ENCODE measurements at places on chromosomes 7 and 10. TPM values are rescaled to one million over a fixed set of nuclear protein-coding genes. Genes with fewer than 3 reads are reported as not detected.

DNA sequence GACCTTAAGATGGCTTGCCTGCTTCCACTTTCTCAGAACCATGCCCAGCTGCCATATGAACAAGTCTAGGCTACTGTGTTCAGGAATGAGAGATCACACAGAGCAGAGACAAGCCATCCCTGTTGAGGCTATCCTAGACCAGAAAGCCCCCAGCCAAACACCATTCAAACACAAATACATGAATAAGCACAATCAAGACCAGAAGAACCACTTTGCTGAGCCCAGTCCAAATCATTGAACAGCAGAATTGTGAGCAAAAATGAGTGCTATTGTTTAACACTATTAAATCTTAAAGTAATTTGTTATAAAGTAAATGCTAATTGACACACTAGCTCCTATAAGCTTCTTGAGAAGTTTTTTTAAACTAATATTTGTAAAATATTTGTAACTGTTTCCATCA lies 79.0 kb upstream of the LYZL1 start:
- H3K36me3 ChIP-seq: no peaks in the 10 kb centered on the region
- DNase-seq: no peak
- no peaks in the 10 kb centered on the region for H3K27me3 ChIP-seq

GRCh38 chr10:90751107-90751997 lies 106.5 kb downstream of the HTR7 start:
- DNase-seq: peak; percentile 2
- no peaks in the 10 kb centered on the region for H3K36me3 ChIP-seq
- H3K4me1 ChIP-seq: no peaks in the 10 kb centered on the region
- no peaks in the 10 kb centered on the region for H3K27me3 ChIP-seq
- no peak overlapping the region for H3K27ac ChIP-seq
- H3K4me3 ChIP-seq: no peak overlapping the region

GRCh38 chr7:7996568-7996967 lies 28.0 kb downstream of the GLCCI1 start:
- no peaks in the 10 kb centered on the region for H3K27me3 ChIP-seq
- no peak for DNase-seq
- H3K4me3 ChIP-seq: no peak overlapping the region
- H3K4me1 ChIP-seq: peaks cover 6% of the 10 kb centered on the region
- no peak overlapping the region for H3K27ac ChIP-seq
- no peaks in the 10 kb centered on the region for H3K36me3 ChIP-seq

The PILRA gene
- total RNA-seq: 1.9 TPM

The KIAA1217 gene
- 0.20 TPM for total RNA-seq

GRCh38 chr10:23073527-23073926 lies 21.9 kb upstream of the MSRB2 start:
- H3K4me3 ChIP-seq: no peak overlapping the region
- H3K27me3 ChIP-seq: no peaks in the 10 kb centered on the region
- H3K27ac ChIP-seq: no peak overlapping the region
- H3K4me1 ChIP-seq: no peaks in the 10 kb centered on the region

The GBF1 gene
- total RNA-seq: 38.7 TPM

The CXCL12 gene
- total RNA-seq: not detected

- H3K36me3 ChIP-seq: no peaks in the 10 kb centered on the region
- no peaks in the 10 kb centered on the region for H3K27me3 ChIP-seq
- H3K27ac ChIP-seq: no peak overlapping the region
- no peaks in the 10 kb centered on the region for H3K4me1 ChIP-seq
Measured at GRCh38 chr10:131778842-131779241, 122.0 kb upstream of the PPP2R2D start.

The SPDYE6 gene
- not detected for total RNA-seq

The IKZF1 gene
- 226 TPM for total RNA-seq

The CSGALNACT2 gene
- total RNA-seq: 21.0 TPM

- H3K4me1 ChIP-seq: no peaks in the 10 kb centered on the region
- DNase-seq: no peak
- H3K4me3 ChIP-seq: no peak overlapping the region
- H3K27me3 ChIP-seq: no peaks in the 10 kb centered on the region
- no peaks in the 10 kb centered on the region for H3K36me3 ChIP-seq
Measured at GRCh38 chr10:10054466-10054865, 963.2 kb upstream of the CELF2 start.

DNA sequence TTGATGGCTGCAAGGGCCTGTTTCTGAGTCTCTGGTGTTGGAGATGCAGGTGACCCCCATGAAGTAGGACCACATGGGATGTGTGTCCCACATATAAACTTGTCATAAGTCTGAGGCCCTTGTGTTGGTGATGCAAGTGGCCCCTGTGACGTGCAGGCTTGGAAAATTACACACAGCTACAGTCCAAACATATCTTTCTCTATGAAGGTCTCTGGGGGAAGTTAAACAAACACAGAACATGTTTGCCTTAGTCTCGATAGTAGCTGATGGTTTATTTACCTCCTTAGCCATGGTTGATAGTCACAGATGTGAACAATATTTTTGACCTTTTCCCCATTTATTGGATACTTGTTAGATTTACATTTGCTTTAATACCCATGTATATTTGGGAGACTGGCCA lies 64.7 kb downstream of the ADCY1 start:
- no peaks in the 10 kb centered on the region for H3K36me3 ChIP-seq
- H3K27me3 ChIP-seq: no peaks in the 10 kb centered on the region
- H3K27ac ChIP-seq: no peak overlapping the region
- no peak overlapping the region for H3K4me3 ChIP-seq
- no peak for DNase-seq

DNA sequence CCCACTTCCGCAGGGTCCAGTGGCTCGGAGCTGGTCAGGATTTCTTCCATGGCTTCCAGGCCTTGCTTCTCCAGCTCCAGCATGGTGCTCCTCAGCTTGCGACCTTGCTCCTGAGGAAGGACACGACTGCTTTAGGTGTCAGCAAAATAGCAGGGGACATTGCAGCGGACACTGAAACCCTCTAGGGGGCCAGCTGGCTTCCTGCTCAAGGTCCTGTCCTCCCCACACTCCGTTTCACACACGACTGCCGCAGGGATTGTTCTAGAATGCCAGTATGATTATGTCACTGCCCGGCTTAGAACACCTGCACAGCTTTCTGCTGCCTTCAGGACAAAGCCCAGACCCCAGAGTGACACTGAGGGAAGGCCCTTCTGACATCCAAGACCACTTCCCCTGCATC lies 65.6 kb downstream of the SCRN1 start:
- no peak overlapping the region for H3K27ac ChIP-seq
- no peaks in the 10 kb centered on the region for H3K36me3 ChIP-seq
- no peaks in the 10 kb centered on the region for H3K27me3 ChIP-seq
- no peak for DNase-seq
- no peaks in the 10 kb centered on the region for H3K4me1 ChIP-seq

DNA sequence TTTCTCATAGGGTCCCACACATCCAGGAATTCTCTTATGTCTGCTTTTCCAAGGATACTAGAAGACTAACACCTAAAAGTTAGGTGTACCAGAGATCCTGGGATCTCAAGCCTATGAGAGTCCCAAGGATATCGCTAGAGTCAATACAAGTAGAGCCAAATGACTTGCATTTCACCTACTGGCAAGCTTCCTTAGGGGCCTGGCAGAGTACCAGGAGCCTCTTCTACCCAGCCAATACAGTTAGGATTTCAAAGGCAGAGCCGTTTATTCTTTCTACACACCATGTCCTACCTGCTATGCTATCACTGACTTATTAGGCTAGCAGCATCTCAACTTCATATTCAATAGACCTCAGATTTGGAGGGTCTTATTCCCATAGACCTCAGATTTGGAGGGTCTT lies 53.5 kb upstream of the UNC5B start:
- DNase-seq: no peak
- H3K4me3 ChIP-seq: no peak overlapping the region
- no peak overlapping the region for H3K27ac ChIP-seq
- H3K36me3 ChIP-seq: no peaks in the 10 kb centered on the region
- H3K27me3 ChIP-seq: no peaks in the 10 kb centered on the region

GRCh38 chr10:90947030-90947960 lies 26.4 kb upstream of the ANKRD1 start:
- DNase-seq: no peak
- no peaks in the 10 kb centered on the region for H3K27me3 ChIP-seq
- H3K4me1 ChIP-seq: peaks cover 8% of the 10 kb centered on the region
- H3K36me3 ChIP-seq: no peaks in the 10 kb centered on the region
- H3K27ac ChIP-seq: no peak overlapping the region

DNA sequence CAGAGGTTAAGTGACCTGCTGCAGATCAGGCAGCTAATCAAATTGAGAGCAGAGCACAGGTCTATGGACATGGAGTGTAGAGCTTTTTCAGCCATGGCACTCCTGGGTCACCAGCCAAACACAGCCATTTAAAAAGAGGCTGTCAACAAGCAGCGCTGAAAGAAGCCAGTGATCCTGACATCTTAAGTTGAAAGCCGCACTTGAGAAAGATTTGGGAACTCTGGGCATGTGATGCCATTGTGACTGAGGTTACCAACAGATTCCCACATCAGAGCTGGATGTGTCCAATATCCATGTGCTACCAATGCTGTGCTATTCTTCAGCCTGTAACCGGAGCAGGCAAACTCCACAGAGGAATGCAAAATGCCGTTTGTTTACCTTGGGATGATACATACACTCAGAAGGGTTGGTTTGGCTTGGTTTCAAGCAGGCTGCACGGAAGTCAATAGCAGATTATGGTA lies 56.2 kb upstream of the ABLIM1 start:
- H3K27ac ChIP-seq: no peak overlapping the region
- no peak for DNase-seq
- H3K4me1 ChIP-seq: no peaks in the 10 kb centered on the region
- H3K36me3 ChIP-seq: no peaks in the 10 kb centered on the region

DNA sequence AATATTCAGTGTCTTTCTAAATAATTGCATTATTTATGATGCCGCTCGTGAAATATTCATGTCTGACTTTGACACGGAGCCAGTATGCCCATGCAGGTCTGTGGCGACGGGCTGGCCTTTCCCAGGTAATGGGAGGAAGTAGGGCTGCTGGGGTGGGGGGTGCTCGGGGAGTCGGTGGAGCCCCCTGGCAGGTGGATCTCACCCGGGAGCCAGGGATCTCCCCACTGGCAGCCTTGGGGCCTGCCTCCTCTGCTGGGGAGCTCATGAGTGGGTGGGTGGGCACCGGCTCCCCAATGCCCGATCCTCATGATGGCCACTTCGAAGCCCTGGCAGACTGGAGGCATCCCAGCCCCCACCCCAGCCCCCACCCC lies 52.8 kb downstream of the PWWP2B start:
- peaks cover 52% of the 10 kb centered on the region for H3K4me1 ChIP-seq
- no peak for DNase-seq
- no peak overlapping the region for H3K4me3 ChIP-seq
